Stimulated activated CD4-positive, alpha-beta T cell treated with anti-CD3 and anti-CD28 coated beads, Interleukin-1b, Interleukin-23, amount 100 ng/mL, for 1 hour (primary cell): ENCODE measurements at places on chromosomes 3 and 15.
A peak's percentile ranks its signal among the peaks of the same experiment; 100 is the strongest.

GRCh38 chr15:71352125-71352524, 236.9 kb downstream of the THSD4 start:
- no peak for DNase-seq

- DNase-seq: no peak
Observed at GRCh38 chr3:18556503-18557135, 131.5 kb upstream of the SATB1 start.

- DNase-seq: no peak
Observed at GRCh38 chr15:31329640-31330010, 3.0 kb downstream of the KLF13 start.

DNA sequence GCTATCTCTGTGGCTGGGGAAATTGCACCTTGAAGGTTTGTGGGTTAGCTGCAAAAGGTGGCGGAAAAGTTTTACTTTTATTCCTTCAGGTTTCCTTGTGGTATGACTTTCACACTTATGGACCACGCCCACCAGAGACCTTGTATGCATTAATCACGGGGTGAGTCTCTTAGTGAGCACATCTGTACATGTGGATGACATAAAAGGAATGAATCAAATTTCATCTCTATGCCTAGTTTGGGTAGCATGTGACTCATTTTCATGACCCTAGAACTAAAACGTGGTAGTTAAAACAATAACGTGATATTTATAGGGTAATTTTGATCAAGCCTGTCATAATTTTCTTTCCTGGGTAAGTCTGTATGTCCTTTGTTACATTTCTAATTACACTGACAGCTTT, 141.7 kb downstream of the PDCD6IP start:
- no peak for DNase-seq

- DNase-seq: no peak
Observed at GRCh38 chr3:81270603-81271379, 490.7 kb downstream of the GBE1 start.

GRCh38 chr3:23809294-23809693, 3.5 kb downstream of the UBE2E1 start:
- no peak for DNase-seq

GRCh38 chr3:183815563-183815940, 9.8 kb downstream of the MAP6D1 start:
- no peak for DNase-seq

DNA sequence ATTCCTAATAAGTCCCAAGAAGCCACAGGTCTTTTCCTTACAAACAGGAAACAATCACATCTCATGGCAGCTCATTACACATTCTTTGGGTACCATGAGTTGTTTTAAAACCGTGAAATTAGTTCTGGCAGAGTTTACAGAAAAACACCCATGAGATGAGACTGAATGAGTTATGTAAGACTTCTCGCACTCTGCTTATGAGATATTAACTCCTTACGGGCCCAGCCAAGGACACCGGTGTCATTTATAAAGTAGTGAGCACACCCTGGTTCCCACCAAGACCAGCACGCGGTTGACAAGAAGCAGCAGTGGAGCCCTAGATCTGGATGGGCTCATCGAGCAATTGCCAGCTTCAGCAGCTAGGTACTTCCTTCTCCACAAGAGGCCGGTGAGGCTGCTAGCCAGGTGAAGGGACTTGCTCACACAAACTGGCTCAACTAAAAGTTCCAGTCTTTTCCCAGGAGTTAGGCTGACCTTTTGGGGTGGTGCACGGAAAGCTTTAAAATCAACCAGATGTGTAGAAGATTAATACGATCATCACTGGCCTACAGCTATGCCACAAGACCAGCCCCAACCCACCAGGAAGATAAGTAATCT, 318.6 kb upstream of the ICE2 start:
- DNase-seq: no peak

- no peak for DNase-seq
Observed at GRCh38 chr3:197202694-197203093, 95.7 kb downstream of the DLG1 start.

- DNase-seq: peak; percentile 19
Observed at GRCh38 chr3:58585005-58585786, 8.0 kb upstream of the FAM107A start.

- DNase-seq: no peak
Observed at GRCh38 chr3:141508067-141508436, 21.2 kb downstream of the RASA2 start.

DNA sequence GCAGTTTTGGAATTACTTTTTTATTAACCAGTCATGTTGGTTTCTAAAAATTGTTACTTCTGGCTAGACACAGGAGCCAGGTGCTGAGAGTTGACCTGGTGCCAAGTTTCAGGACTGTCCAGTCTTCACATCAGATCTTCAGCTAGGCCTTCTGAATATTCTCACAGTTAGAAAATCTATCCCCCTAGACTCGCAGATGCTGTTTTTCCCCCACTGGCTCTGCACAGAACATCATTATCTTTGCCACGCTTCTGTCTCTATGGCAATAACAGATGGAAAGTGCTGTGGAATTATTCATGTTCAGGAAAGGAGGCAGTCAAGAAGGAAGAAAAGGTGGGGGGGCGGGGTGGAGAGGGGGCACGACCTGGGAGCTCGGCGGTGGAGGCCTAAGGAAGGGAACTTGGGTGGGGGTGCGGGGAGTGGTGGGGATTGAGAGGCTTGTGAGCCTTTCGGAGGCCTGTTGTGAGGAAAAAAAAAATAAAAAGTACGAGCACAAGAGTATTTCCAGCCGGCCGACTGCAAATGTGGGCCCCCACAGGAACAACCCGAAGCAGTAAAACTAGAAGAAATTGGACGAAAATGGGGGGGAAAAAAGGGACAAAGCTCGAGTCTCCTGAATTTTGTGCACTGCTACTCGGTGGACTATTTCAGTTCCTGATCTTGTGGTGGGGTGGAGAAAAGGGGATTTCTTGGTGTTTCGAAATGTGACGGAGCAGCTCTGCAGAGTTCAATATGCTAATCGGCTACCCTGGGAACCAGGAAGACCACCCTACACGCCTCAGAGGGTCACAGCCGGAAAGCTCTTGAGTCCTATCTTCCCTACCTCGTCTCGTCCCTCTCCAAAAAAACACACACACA, 1.5 kb upstream of the SKIL start:
- no peak for DNase-seq

DNA sequence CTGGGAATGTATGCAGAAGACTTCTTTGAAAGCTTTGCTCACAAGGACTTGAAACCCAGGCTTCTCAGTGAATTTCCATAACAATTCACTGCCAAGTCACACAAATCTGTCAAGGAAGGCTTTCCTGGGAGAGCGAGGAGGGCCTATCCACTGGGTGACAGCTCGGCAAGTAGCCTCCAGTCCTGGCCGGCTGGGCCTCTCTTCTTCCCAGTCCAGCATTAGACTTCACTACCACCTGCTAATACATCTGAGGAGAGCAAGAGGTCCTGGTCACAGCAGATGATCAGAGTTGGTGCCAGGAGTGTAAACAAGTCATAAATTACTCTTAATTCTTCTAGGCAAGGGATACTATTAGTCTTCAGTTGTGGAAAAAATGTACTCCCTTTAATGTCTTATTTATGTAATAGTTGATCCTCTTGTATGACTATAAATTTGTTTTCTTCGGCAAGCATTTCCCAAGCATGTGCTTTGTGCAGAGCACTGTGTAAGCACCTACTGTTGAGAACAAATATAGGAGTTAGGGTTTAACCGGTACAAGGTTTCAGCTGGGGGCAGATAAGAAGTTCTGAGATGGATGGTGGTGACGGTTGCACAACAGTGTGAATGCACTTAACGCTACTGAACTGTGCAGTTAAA, 162.9 kb downstream of the VGLL4 start:
- no peak for DNase-seq

DNA sequence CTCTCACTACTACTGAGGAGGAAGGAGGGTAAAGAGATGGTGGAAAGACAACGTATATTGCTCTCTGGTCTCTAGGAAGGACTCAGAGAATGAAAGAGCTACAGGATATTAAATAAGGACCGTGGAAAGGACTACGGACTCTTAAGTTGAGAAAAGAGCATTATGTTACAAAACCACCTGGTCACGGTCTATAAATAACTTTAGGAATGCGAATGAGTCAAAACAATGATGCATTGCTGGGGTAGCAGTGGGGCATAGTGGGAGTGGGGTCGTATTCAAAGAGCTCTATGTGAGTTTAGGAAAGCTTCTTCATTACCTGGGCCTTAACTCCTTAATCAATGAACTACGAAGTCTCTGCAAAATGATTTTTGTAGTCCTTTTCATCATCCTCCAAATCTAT, 295.7 kb upstream of the SOX14 start:
- DNase-seq: no peak

GRCh38 chr3:181700168-181701087, 11.3 kb upstream of the SOX2 start:
- no peak for DNase-seq

- DNase-seq: no peak
Observed at GRCh38 chr3:153885359-153885758, 235.8 kb upstream of the ARHGEF26 start.

DNA sequence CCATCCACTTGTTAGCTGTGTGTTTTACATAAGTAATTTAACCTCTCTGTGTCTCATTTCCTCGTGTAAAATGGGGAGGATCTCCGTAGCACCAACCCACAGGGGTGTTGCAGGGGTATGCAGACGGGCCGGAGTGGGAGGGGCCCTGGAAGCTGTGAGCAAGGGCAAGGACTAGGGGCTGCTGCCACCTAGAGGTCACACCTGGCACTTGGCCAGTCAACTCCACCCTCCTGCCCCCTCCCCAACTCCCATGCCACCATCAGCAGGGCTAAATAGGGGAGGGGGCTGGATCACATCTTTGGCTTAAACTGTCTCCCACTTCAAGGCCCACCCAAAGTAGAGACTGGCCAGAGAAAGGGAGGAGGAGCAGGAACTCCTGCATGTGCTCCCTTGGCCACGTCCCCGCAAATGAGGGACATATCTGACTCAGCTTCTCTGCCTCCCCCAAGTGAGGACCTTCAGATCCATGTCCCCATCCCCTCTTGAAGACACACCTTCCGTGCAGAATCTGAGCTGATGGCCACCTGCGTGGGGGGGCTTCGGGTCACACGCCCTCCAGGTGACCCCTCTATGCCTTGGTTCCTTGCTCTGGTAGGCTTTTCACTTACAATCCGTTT, 2.6 kb downstream of the CCDC9B start:
- peak; percentile 61 for DNase-seq

GRCh38 chr3:72017935-72018334, 233.0 kb upstream of the PROK2 start:
- DNase-seq: no peak

DNA sequence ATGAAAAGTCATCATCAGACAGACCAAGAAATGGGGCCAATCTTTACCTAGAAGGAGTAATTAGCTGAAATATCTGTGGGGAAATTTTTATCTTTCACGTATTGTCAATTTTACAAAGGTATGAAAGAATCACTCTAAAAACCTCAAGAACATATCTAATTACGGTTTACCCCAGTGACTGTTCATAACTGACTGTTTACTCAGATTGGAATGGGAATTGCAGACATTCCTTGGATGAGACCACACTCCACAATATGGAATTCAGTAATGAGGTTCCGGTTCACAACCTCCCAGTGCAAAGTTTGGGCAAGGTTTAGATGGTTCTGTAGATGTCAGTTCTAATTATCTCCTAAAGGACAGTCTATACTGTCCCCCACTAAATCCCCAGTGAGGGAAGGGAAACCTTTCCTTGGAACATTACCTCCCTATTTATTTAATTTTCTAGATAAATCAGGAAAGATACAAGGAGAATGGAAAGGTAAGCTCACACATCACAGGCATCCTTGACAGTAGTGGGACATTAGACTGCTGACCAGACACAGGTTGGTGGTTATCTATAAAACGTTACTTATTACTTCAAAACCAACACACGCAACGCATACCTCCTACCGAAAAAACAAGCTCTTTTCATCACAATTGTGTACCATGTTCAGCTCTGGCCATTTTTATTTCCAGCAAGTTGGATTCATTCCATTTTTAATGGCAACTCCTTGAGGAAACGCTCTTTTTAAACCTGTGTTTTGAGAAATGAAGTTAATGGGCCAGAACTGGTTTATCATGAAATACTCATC, 129.9 kb downstream of the RORA start:
- DNase-seq: no peak

DNA sequence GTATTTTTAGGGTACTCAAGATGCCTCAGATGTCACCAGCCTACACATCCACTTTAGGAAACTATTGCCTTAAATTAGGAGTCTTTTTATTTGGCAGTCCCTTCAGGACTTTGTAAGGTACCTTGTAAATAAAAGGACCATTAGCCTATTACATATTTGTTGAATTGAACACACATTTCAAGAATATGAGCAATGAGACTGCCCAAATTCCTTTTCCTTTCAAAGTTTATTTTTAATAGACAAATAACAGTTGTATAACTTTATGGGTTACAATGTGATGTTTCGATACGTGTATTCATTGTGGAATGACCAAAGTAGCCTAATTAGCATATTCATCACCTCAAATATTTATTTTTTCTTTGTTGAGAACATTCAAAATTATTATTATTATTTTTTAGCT, 176.7 kb upstream of the PDZRN3 start:
- no peak for DNase-seq

GRCh38 chr3:11138371-11138770, 15.9 kb upstream of the HRH1 start:
- no peak for DNase-seq

DNA sequence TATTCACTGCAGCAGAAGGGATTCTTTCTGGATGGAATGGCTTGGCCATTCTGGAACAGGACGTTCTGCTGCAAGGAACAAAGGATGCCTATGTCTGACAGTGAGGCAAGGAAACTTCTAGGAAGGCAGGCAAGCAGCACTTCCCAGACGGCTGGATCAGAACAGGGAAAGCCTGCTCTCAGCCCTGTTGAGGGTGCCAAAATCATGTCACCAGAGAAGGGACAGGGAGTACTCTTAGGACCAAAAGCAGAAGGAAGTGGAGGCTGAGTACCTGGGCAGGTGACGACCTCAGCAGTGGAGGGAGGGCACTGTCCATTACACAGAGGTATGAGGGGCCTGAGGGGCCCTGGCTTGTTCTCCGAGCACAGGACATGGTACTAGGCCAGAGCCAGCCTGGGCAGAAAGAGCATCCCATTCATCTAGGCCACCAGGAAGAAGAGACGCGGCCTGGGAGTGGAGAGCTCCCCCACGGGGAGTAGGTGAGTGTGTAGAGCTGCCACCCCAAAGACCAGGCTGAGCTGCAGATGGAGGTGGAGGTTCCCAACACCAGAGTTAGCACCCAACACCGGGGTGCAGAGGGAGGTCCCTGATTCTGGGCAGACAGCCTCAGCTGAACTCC, 9.6 kb downstream of the KLF15 start:
- no peak for DNase-seq

DNA sequence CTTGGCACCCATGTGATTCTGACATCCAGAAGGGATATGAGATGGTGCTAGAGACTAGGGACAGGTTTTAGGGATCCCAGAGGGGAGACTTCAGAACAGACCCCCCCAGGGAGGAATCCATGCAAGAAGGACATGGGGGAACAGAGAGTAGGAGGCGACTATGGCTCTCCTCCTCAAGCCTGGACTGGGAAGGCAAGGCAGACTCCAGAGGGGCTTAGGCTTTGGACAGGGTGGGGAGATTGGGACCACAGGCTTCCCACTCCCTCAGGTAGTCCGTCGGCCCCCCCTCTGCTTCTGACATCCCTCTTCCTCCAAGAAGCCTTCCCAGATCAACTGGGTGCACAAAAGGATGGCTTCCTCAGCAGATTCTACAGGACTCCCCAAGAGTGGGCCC, 3.0 kb upstream of the VIPR1 start:
- DNase-seq: no peak

- no peak for DNase-seq
Observed at GRCh38 chr3:172272698-172273097, 175.6 kb downstream of the GHSR start.

- no peak for DNase-seq
Observed at GRCh38 chr15:57018151-57018550, 99.7 kb downstream of the TCF12 start.
